Thyroid gland (tissue), 4 donors: ENCODE measurements at places on chromosomes 7 and 10.

DNA sequence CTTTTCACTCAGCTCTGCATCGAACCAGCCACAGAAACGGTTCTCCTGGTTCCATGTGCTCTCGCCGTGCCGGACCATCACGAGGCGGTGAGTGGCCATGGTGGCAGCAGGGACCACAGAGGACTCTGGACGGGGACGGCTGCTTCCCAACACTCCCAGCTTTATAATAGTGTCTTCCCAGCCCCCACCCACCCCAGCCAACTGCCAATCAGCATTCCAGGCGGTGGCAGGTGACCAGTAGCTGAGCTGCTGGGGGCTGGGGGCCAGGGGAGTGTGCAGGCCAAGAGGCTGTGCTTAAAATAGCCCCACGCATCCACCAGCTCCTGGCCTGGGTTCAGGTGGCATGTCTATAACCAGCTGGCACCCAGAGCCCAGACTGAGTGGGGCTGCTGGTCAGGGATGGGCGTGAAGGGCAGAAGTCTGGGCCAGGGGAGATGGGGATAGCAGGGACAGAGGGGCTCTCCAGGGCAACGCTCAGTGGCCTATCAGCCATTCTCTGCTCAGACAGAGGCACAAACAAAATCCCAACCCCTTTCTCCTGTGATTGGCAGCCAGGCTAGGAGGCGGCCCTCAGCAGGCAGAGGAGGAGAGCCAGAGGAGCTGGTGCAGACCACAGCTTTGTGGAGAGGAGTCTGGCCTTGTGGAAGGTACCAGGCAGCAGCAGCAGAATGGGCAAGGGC is at the start of gene PGAM2:
Gene PGAM2, minus strand, starts transcription at position 137 of the 680 bp plus-strand sequence. Its CDS starts 38 bp downstream, at position 99.
- DNase-seq: peak; percentile 78

DNA sequence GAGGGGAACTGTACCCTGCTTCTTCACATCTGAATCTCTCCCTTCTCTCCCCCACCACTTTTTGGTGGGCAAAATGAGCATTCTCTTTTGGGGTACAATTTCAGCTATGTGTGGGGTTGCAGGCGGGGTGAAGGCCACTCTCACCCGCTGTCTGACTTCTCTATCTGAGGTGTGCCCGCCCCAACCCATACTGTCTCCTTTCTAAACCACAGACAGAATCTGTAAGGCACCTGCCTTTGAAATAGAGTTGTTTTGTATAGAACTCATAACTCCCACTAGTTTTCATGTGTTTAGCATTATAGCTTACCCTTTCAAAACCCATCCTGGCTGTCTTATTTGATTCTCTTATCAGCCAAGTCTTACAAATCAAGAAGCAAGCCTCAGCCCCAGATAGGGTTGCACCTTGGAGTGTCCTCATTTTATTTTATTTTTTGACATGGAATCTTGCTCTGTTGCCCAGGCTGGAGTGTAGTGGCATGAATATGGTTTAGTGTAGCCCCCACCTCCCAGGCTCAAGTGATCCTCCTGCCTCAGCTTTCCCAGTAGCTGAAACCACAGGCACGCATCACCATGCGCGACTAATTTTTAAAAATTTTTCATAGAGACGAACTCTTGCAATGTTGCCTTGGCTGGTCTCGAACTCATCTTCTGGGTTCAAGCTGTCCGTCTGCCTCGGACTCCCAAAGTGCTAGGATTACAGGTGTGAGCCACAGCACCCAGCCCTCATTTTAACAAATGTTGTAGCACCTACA is 11.9 kb downstream of the TSPAN14 start:
- peak; percentile 22 for DNase-seq

DNA sequence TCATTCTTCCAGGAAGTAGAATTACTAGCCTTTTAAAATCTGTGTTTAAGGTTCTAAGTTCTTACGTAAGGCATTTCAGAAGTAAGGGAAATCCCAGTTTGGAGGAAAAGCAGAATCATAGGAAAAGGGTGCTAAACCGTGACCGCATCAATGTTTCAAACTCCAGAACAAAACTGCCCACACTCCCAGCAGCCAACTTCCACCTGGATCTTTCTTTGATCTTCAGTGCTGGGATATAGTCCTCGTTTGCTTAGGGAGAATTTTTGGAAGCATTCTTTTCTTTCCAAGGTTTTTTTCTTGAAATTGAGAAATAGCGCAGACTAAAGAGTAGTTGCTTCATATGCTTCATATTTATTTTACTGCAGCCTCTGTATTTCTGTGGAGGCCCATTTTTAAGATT is 8.9 kb downstream of the PROSER2 start:
- no peak for DNase-seq

GRCh38 chr10:129657297-129658017 is 190.4 kb downstream of the MGMT start:
- DNase-seq: no peak

DNA sequence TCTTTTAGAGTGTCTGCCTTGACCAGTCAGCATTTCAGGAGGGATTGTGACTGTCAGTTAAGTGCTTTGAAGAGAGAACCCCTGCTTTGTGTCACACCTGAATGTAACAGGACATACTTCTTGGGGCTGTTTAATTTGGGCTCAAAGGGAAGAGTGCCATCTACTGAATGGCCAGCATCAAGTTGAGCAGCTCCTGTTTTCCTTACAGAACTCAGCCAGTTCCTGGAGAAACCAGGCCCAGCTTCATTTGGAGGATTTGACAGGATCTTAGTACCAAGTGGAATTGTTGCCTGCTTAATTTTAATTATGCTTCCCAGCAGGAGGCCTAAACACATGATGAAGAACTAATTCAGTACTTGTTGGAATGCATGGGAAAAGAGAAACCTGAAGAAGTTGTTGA is 8.3 kb downstream of the ADD3 start:
- DNase-seq: peak; percentile 26

- no peak for DNase-seq
Measured at GRCh38 chr10:15067154-15067553, 21.4 kb downstream of the ACBD7 start.

- DNase-seq: no peak
Measured at GRCh38 chr7:386385-386784, 96.4 kb downstream of the FOXL3 start.

GRCh38 chr7:39217783-39218182 is 240.1 kb downstream of the POU6F2 start:
- DNase-seq: no peak

DNA sequence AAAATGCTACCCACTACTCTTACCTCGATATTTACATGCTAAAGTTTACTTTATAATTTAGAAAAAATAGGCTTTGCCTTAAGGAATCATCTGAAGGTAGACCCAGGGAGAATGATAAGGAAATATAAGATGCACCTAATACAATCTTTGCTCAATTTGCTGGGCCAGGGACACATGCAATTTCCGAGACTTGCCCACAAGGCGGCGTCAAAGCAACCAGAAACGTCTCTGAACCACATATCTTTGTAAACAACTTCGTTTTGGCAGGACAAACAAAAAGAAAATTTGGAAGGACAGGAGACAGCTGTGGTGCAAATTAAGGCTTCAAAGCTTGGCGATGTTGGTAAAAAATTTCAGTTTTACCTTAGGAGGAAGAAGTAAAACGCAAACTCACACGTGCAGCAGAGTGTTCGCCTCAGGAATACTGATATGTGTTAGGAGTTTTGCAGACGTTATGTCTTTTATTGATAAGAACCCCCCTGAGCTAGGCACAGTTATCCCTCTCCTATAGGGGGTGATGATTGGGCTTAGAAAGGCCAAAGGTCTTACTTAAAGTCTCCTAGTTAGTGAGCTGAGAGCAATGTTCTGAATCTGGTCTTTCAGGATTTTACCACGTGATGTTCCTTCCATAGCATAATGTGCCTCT is 134.3 kb downstream of the PRKCQ start:
- DNase-seq: peak; percentile 41

DNA sequence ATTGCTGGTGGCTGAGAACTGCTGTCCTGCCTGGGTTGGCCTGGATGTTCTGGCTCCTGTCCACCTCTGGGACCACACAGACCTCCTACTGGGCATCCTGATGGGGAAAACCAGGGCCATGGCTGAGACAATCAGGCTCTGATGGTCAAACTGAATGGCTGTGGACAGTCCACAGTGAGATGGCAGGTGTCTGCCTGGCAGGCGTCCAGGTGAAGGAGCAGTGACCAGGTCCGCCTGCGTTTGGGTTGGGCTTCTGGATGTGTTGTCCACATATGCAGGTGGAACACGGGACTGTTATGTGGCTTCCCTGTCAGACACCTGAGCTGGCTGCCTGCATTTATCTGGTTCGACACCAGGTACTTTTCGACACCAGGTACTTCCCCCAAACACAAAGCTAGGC is 241.7 kb downstream of the BUB3 start:
- no peak for DNase-seq

- no peak for DNase-seq
Measured at GRCh38 chr7:2700141-2700850, 12.3 kb downstream of the AMZ1 start.

DNA sequence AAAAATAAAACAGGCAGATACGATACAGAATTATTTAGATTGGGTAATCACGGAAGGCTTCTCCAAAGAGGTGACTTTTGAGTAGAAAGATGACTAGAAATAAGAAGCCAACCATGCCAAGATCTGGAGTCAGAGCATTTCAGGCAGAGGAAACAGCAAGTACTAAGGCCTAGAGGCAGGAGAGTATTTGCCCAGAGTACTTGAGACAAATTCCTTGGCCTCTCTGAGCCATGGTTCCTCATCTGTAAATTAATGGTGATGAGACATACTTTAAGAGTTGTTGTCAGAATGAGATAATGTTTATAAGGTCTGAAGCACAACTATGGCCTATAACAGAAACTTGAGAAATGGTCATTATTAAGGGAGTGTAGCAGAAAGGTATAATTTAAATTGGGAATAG is 15.8 kb upstream of the GPR37 start:
- no peak for DNase-seq

DNA sequence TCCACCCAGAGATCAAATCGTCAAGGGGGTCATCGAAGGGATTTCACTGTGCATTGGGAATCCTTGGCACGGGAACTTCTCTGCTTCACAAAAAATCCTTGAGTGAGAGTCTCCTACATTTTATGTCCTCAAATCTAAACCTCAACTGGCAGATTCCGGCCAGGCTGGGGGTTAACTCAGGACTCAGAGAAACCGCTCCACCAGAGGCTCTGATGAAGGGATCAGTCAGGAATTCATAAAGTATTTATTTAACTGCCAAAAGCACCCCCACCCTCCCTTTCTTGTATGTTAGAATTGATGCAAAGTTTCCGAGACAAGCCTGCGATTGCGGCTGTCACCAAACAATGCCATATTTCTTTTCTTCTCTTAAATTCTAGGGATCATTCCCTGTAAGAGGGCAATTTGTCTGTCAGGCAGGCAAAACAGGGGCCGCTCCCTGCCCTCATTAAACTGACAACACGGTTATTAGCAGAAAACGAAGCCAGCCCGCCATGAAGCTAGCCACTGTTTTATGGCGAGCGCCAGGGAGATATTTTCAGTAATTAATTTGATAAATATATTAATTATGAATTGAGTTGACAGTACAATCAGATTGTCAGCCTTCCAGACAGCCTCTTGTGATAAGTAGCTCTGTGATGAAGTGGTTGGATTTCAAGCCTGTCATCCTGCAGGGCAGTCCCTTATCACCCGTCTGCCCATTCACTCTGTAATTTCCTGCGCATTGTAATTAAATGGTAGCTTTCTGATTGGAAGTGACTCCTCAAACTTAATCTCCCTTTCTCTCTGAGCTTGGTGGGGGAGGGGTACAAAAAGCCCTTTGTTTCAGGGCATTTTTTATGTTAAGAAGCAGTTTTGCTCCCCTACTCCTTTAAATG is 153.0 kb upstream of the GPR26 start:
- no peak for DNase-seq

DNA sequence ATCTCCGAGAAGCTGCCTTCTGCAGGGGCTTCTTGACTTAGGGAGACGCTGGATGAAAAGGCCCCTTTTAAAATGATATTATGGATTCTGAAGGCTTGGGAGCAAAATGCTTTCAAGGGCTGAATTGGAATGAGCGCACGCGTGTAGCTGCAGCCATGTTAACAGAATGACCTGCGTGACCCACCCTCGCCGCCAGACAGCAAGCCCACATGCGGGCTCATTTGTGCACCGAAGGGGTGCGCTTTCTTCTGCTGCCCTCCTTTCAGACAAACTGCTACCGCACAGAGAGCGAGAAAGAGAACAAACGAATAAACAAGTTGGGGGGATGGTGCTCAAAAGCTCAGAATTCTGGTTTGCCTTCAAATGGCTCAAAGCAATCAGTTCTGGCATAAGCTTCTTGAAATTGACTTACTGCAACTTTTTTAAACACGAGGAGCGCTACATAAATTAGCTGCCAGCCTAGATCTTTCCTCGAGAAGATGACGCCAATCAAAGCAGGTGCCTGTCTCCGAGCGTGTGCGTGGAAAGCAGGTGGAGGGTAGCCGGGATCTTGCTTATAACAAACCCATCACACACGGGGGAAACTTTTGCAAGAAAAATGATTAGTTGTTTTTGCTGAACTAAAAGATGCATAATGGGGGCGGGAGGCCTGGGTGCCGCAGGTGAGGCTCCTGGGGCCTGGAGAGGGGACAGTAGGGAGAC is 268.4 kb downstream of the MAD1L1 start:
- DNase-seq: no peak

DNA sequence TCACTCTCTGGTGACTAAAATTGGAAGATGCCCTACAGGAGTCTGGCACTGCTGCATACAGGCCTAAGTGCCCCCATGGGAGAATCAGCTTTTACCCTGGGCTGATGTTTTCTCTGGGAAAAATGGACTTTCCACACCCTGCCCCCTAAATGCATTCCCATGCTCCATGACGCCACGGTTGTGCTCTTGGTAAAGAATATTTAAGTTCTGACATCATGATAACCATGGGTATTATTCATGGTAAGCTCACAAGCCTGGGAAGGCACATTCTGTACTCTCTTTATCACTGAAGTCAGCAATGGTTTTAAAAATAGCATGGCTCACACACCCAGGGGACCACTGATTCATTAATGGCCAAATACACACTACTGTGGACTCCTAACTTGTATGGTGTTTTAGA is 43.4 kb downstream of the HIPK2 start:
- DNase-seq: no peak

DNA sequence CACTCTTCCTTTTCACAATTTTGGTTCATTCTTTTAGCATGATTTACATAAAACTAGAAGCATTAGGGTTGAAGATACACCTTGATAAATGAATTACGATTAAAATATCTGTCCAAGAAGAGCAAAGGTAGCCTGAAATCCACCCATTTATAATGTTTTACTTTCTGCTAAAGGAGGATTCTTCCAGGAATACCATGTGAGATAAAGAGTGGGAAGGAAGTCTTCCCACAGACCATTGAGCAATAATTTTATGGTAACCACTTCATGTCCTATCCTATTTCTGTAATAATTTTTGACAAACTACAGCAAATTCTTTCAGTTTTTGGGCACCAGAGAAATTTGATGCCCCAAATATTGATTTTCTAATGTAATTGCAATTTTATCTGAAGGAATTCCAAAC is 150.6 kb upstream of the STEAP4 start:
- DNase-seq: no peak

GRCh38 chr10:52469970-52470705 is 156.1 kb downstream of the DKK1 start:
- no peak for DNase-seq
